Mammary epithelial cell (primary cell): ENCODE measurements at places on chromosomes 1 and 21.

DNA sequence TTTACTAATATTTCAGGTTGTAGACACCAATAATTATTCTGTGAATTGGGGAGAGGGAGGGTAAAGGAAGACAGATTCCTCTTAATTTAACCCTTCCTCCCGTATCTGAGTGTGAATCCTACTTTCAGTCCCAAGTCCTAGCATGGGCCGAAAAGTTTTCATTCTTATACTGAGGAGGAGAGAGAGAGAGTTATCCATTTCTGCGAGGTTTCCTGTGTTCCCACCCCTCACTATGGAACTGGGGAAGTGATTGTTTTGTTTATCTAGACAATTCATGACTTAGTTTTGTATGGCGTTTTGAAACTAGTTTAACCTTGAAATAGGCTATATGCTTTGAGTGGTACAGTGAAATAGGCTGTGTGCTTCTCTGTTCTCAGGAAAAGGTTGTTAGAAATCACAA, 134.0 kb upstream of the DPYD start:
- no peak for DNase-seq

GRCh38 chr1:241352401-241352800, 4.6 kb downstream of the RGS7 start:
- no peak for DNase-seq

DNA sequence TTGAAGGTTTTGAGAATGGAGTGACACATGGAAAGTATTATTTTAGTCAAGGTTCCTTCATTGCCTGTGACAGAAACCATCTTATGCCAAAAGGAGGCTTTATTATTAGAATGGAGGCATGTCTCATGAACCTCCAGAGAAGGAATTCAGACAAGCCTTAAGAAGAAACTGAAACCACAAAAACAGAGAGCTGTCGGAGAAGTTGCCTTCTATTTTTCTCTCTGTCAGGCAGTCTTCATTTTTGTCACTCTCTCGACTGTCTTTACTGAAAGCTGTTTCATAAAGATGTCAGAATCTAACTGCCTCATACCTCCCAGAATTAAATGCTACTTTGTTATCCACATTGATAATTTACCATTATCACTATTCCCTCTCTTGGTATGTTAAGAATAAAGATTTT, 434.7 kb upstream of the ADGRL4 start:
- DNase-seq: no peak

GRCh38 chr1:30820299-30820698, 62.7 kb upstream of the LAPTM5 start:
- no peak for DNase-seq

GRCh38 chr1:204419064-204419403, 7.4 kb upstream of the PPP1R15B start:
- DNase-seq: peak; percentile 51

DNA sequence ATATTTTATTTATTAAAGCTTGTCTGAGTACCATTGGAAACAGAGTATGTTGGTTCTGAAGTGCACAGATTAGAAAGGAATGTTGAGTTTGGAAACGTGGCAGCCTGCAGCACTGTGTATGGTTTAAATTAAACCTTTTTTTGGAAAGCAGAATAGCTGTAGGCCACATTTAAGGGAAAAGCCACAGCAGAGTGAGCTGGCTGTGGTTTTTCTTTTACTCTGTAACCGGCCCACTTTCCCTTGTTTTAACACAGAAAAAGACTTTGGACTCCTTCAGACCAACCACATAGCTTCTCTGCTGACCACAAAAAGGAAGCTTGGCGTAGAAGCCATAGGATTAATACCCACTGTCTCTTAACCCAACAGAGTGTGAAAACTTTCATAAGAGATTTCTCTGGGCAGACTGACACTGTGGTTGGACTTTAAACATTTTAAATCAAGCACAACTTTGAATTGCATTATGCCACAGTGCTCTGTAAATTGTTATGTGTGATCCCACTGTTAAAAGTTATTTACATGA, 75.2 kb downstream of the NFIA start:
- peak; percentile 56 for DNase-seq

DNA sequence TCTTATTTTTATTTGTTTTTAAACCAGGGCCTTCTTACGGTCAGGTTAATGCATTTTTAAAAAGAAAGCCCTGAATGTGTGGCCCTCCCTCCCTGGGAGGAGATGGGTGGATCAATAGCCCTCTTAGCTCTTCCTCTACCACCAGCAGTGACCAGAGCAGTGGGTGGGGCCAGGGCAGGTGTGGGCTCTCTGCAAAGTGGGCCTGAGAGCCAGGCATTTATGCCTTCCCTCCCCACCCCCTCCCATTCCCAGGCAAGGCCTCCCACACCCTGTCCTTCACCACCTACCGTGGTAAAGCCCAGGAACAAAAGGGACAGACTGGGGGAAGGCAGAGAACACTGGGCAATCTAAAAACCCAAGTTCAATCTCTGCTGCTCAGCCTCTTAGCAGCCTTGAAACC, 63.9 kb downstream of the SSBP3 start:
- no peak for DNase-seq

- DNase-seq: no peak
Measured at GRCh38 chr1:18858070-18858688, 1.3 kb downstream of the TAS1R2 start.

GRCh38 chr1:226700861-226701260, 38.2 kb downstream of the ITPKB start:
- no peak for DNase-seq

GRCh38 chr1:100433563-100433962, 81.3 kb downstream of the CDC14A start:
- no peak for DNase-seq

- peak; percentile 9 for DNase-seq
Measured at GRCh38 chr1:13808729-13809131, 108.7 kb downstream of the PRDM2 start.

DNA sequence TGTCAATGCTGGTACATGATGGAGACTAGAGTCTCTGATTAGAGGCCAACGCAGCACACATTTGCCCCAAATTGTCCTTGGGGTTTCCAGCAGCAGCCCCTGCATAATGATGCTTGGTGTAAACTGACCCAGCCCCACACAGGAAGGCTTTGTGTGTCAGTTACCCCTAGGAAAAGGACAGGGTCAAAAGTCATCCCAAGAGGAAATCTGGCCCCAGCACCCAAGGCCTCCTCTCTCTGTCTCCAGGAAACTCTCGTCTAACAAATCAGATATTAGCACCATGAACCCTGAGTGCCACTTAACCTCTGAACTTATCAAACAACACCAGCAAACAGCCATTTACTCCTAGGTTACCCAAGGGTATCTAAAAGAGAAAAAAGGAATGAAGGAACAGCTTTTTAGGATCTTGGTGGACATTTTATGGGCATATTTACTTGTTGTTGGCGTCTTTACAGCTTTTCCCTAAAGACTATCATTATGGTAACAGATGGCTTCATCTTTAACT, 84.5 kb downstream of the PSMG1 start:
- DNase-seq: no peak

GRCh38 chr1:236103646-236104218, 38.6 kb upstream of the GPR137B start:
- peak; percentile 29 for DNase-seq

DNA sequence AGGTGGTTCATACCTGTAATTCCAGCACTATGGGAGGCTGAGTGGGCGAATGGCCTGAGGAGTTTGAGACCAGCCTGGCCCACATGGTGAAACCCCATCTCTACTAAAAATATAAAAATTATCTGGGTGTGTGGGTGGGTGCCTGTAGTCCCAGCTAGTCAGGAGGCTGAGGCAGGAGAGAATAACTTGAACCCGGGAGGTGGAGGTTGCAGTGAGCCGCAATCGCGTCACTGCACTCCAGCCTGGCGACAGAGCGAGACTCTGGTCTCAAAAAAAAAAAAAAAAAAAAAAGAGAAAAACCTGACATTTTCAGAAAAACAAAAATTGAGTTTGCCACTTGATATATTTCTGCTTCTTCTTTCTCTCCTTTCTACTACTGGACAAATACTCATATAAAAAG, 24.3 kb downstream of the CA6 start:
- no peak for DNase-seq

DNA sequence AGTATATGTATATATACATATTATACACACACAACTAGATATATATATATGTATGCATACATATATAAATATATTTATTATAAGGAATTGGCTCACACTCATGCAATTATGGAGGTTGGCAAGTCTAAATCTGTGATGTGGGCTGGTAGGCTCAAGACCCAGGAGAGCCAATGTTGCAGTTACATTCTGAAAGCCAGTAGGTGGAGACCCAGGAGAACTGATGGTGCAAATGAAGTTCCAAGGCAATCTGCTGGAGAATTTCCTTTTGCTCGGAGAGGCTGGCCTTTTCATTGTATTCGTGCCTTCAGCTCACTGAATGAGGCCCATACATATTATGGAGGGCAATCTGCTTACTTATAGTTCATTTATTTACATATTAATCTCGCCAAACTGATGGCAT, 9.4 kb downstream of the IVL start:
- DNase-seq: peak; percentile 46

- no peak for DNase-seq
Measured at GRCh38 chr1:162390396-162391185, 9.1 kb downstream of the C1orf226 start.

- DNase-seq: no peak
Measured at GRCh38 chr1:32681509-32681908, 21.1 kb downstream of the SYNC start.

- DNase-seq: no peak
Measured at GRCh38 chr21:44579833-44580144, 615 bp downstream of the KRTAP10-5 start.

DNA sequence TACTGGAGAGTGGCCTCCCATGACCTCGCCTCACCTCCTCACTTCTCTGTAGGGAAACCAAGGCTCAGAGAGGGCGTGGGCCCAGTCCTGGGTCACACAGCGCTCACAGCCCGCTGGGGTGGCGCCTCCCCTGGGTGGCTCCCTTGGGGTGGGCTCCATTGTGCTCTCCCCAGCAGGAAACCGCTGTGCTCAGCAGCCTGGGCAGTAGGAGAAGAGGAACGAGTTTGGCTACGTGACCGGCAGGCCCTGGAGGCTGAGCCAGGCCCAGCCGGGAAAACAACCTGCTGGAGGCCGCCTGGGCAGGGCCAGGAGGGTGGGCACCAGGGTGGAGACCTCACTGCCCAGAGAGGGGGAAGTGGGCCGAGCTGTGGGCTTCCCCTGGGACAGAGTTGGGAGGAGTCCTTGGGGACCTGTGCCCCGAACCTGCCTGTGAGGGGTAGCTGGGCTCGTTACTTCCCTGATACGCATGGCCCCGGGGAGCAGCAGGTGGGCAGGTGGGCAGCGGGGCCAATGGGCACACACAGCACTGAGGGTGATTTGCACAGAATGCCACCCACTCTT, 15.0 kb upstream of the FAM131C start:
- DNase-seq: no peak

- DNase-seq: peak; percentile 24
Measured at GRCh38 chr1:204207136-204207616, 6.6 kb downstream of the GOLT1A start.

- DNase-seq: no peak
Measured at GRCh38 chr1:206797534-206798383, 25.5 kb upstream of the IL10 start.

DNA sequence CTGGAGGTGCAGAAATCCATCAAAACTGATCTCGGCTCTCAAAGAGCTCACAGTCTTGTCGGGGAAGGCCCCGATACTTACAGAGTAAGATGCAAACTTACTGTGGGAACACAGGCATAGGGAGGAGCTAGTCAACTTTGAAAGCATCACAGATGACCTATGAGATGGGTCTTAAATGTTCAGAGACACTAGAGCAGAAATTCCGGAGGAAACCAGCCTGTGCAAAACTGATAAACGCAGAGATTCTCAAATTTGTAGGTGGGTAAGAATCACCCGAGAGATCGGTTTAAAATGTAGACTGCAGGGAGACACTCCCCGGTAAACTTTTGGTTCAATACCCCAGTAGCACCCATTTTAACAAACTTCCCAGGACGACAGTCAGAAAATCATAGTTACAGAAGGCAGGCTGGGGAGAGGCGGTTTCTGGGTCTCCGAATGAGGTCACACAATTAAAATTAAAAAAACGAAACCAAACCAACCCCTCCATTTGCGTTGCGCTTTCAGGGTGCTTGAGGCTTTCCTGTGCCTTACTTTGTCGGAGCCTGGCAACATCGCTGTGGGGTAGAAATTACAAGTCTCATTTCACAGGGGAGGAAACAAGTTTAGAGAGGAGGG, 755 bp upstream of the THRAP3 start:
- peak; percentile 64 for DNase-seq

DNA sequence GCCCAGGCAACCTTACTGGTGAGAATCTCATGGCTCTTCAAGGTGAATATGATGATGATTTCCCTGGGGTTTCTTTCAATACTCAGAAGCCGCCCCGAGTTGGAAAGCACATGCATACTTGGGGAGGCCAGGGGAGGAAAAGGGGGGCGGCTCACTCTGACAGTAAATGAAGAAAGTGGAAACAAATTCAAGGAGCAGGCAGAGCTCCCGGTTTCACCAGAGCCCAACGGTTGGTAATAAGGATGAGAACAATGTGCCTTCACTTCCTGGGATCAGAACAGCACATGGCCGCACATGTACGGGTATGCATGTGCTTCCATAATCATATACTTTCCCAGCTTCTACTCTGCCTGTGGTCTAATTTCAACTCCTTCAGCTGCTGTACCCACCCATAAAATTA, 3.8 kb upstream of the ARHGEF2 start:
- no peak for DNase-seq

- peak; percentile 10 for DNase-seq
Measured at GRCh38 chr1:92299477-92300150, 755 bp downstream of the RPAP2 start.

DNA sequence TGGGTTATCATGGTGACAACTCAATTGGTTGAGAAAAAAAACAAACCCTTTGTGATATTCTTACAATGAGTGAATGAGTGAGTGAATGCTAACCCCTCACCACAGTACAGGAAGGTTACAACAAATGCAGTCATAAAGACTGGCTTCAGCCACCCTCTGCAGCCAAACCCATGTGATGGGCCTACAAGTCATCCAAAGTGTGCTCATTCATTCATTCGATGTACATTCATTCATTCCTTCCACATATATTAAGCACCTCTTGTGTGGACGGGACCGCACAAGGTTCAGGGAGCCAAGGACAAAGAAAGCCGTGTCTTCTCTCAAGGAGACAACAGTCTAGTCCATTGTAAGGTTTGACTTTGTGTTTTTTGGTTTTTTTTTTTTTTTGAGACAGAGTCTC, 49.4 kb downstream of the WDR4 start:
- DNase-seq: no peak

GRCh38 chr1:205692423-205692822, 12.1 kb upstream of the SLC45A3 start:
- DNase-seq: no peak

DNA sequence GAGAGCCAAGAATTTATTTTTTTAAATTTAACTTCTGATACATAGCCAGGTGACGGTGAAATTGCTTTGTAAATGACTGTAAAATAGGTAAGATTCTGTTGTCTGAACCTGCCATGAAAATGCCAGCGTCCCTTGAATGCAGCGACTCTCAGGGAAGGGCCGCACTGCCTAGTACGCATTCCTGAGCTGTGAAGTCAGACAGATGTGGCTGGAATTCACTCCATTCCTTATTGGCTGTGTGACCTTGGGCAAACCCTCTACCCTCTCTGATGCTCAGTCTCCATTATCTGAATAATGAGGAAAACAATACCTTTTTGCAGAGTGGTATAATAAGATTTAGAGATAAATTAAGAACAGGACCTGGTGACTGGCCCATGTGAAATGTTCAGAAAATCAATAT, 167.1 kb upstream of the DAB1 start:
- DNase-seq: peak; percentile 20

GRCh38 chr1:20732071-20732587, 374 bp downstream of the SH2D5 start:
- DNase-seq: peak; percentile 74
